ENCODE measurements at places on chromosomes 2 and 18. TPM values are rescaled to one million over a fixed set of nuclear protein-coding genes. Genes with fewer than 3 reads are reported as not detected.

DNA sequence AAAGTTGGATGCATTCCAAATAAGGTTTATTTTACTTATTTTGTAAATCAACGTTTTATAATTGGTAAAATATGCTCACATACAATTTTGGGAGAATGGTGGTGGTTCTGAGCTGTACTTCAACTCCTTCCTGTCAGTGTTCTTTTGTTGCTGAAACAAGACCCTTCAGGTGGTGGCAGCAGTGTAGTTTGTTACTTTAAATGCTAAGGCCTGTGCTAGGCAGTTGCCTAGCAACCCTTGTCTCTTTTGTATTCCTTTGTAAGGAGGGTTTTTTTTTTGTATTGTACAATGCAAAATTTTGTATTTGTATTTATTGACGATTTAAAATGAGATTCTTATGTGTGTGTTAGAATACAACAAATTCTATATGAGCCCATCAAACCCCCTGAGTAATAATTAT, 166.0 kb upstream of the FAM98A start:
- peak; percentile 5 for DNase-seq

- no peak for DNase-seq
These were observed 131.2 kb downstream of the NUP35 start for GRCh38 chr2:183255411-183255810.

- DNase-seq: no peak
These were observed 5.9 kb upstream of the CERS6 start for GRCh38 chr2:168450171-168450570.

GRCh38 chr2:241538838-241539615, 19.5 kb upstream of the BOK start:
- DNase-seq: no peak

- DNase-seq: no peak
These were observed 34.2 kb upstream of the NCOA1 start for GRCh38 chr2:24456599-24457556.

- DNase-seq: no peak
These were observed 5.2 kb downstream of the PPP4R1 start for GRCh38 chr18:9609190-9609589.

DNA sequence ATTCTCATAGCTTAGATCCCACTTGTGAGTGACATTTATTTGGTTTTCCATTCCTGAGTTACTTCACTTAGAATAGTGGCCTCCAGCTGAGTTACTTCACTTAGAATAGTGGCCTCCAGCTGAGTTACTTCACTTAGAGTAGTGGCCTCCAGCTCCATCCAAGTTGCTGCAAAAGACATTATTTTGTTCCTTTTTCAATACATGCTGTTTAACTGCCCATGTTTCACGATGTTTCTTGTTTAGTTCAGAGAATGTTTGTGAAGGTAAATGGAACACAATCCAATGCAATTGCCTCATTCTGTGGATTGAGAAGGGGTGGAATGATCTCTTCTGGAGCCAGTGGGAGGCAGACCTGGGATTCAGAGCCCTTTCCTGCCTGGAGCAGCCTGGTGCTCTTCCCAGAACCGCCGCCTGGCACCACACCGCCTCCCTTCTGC, 273.5 kb upstream of the ATP5MC3 start:
- no peak for DNase-seq

- DNase-seq: no peak
These were observed 98.3 kb downstream of the GATA6 start for GRCh38 chr18:22267697-22268096.

DNA sequence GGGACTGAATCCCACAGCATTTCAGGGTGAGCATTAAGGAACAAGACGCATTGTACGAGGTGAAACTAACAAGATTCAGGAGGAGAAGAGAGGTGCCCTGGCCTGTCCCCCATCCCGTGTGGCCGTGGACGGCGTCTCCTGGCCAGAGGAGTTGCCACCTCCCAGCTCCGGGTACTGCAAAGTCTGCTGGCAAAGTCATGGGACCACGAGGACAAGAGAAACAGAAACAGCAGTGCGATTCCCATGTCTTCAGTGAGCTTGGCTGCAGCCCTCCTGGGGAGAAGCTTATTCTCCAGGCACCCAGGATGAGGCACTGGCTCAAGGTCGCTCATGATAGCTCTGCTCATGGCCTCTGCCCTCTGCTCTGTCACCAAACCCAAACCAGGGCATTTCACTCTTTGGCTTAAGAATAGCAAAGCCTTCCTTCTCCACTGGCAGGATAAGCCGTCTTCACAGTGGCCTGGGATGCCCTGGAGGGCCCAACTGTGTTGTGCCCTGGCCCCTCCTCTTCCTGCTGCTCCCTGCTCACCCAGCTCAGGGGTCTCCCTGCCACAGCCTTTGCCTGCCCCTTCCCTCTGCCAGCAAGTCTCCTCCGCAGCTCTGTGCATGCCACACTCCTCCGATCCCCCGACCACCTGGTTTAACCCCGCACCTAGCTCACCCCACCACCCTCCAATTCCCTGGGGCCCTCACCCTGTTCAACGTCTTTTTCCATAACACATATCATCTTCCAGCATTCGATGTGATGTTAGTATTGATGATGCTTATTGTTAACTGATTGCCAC, 144.8 kb downstream of the PXDN start:
- no peak for DNase-seq

- no peak for DNase-seq
These were observed 7.0 kb upstream of the ERFE start for GRCh38 chr2:238151628-238152235.

DNA sequence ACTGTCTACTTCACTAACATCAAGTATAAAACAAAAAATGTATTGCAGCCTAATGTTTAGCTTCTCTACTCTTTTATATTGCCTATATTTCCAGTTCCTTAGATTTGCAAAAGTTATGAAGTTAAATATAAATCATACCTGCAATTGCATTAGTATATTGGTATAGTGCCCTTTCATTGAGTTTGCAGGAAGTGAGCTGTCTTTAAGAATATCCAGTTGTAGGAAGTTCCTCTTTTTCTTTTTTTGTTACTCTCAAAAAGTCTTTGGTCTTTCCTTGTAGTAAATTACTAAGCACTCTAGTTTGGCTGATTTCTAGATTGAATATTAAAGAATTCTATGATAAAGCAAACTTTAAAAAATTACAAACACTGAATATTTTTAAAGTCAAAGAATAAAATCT, 71.3 kb upstream of the FN1 start:
- DNase-seq: no peak

GRCh38 chr2:226903179-226903578, 67.3 kb downstream of the RHBDD1 start:
- DNase-seq: no peak

DNA sequence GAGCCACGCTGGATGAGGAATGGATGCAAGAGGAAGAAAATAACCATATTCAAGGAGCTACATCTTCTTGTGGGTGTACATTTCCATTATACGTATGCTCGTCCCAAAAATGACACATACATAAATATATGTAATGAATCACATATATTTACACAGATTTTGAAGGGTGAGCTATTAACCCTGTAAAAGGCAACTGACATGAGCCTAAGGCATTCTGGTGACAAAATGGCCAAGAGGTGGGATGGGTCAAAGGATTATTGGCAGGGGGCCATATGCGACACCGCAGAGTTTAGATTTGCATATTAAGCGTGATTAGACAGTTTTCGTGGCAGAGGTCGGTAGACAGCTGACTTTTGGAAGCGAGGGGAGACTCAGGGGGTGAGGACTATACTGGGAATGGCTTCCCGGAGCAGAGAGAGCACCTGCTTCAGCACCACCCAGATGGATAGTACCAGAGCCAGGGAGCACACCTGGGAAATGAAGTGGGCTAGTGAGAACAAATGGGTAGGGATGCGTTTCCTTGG, 431 bp upstream of the CNRIP1 start:
- DNase-seq: peak; percentile 36

DNA sequence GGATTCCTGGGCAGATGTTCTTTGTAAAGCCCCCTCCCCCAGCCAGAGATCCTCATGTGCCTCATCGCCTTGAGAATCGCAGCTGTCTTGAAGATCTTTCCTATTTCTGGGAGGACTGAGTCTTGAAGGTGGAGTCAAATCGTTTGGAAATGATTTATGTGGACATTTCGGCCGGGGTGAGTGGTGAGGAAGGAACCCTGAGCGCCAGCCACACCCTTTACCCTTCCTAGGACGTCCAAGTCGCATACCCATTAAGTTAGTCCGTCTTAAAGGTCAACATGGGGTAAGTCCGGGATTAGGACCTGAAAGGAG, 84.9 kb upstream of the ZCCHC2 start:
- no peak for DNase-seq

GRCh38 chr2:30747206-30747605, 60.0 kb downstream of the CAPN13 start:
- DNase-seq: no peak

GRCh38 chr2:120238728-120239487, 13.7 kb upstream of the RALB start:
- DNase-seq: no peak

- DNase-seq: no peak
These were observed 68.9 kb upstream of the STPG4 start for GRCh38 chr2:47223980-47224379.

DNA sequence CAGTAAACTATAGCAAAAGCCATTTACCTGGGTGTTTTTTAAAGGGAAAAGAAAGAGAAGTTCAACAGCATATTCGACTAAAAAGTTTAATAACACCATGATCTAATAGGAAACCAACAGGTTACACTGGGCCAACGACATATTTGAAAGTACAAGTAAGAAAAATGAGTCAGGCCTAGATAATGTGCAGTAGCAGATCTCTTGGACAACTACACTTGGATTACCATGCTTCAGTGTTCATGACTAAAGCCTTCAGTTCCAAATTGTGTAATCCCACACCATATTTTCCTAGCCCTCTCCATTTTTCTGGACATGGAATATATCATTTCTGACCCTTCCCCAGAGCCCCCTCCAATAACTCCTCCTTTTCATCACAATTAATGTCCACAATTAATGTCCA, 39.1 kb upstream of the FIGN start:
- DNase-seq: no peak

DNA sequence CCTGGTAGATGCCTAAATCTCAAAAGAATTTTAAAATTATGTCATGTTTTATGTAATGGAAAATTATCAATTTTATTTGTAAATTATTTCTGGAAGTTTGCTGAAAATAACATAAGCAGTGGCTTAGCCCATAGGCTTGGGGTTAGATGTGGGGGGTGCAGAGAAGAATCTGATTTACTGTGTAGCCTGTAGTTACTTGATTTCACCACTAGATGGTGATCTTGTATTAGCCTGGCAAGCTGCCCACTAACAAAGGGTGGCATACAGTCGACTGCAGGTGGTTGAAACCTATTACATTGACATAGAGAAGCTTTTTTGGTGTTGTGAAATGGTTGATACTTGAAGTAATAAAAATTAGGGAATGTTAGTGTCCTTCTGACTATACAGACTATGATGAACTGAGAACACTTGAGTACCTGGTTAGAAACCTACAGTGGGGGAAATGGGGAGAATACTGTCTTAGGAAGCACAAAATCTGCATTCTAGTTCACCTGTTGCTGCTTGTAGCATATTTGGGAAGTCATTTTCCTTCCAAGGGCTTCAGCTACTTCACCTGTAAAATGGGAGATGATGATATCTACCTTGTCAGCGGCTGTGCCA, 191.0 kb upstream of the LHCGR start:
- peak; percentile 35 for DNase-seq

DNA sequence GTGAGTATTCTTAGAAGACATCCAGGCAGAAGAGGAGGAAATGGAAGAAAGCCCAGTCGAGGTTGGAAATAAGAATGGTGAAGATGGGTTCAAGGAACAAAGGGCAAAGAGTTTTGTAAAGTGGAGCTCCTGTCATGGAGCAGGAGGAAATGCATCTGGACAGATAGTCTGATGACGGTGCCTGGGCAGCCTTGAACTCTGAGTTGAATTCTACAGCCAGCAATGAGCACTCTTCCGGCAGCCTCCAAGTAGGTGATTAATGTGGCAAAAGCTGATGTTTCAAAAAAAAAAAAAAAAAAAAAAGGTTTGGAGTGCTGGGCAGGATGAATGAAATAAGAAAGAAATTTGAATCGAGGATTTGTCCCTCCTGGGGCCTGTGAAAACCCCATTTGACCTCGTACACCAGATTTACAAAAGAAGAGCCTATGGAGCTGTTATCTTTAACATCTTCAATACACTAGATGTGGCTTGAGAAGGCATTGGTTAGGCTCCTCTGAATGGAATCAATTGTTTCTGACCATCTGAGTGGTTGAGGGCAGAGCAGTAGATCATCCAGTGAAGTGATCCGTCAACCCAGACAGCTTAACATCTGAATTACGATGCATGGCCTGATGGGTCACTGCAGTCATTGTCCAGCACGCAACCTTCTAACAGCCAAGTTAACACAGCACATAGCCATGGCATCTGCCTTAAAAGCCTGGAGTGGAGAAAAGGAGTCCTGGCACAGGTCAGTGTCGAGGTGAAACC, 449.7 kb downstream of the TXNL1 start:
- no peak for DNase-seq

- no peak for DNase-seq
These were observed 38.4 kb upstream of the MYO1B start for GRCh38 chr2:191206613-191207471.

DNA sequence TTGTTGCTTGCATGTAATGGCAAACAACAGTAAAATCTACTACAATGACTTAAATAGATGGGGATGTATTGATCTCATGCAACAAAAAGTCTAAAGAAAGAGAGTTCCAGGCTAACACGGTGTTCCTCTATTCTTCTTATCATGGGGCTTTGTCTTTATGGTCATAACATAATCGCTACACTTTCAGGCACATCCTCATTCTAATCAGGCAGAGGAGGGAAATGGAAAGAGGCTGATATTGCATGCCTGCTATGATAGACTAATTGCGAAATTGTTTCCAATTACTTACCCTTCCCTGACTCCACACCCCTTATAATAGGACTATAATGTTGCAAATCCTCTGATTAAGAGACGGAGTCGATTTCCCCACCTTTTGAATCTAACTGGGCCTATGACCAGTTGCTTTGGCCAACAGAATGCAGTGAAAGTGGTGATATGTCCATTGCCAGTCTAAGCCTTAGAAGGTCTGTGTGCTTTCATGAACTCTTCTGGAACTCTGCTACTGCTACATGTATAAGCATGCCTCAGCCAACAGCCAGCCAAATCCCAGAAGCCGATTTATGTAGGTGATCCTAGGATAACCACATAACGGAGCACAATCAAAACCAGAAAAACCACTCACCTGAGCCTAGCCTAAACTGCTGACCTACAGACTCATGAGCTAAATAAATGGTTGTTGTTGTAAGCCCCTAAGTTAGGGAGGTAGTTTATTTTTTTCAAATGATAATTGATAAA, 180.3 kb upstream of the TACR1 start:
- no peak for DNase-seq

DNA sequence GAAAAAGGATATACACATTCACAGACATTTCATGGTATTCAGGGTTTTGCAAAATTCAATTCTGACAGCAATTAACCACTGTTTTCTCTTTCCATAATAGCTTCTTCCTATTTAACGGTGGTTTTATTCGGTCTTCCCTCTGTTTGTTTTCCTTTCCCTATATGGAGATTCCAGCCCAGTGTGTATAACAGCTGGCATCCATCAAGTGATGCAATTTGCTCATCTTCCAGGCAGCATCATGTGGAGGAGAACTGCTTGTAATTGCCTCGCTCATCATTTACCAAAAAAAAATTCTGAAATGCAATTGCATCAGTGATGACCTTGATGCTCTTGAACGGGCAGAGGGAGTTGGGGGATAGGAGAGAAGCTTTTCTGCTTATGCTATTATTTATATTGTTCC, 165.9 kb upstream of the PGAP1 start:
- DNase-seq: peak; percentile 62

The TMEM185B gene
- 24.7 TPM for polyA plus RNA-seq

The GALR1 gene
- 0.10 TPM for polyA plus RNA-seq

The RAX gene
- not detected for polyA plus RNA-seq

The GRHL1 gene
- polyA plus RNA-seq: 5.4 TPM

The FIGN gene
- 9.9 TPM for polyA plus RNA-seq

The NBAS gene
- 58.1 TPM for polyA plus RNA-seq

The PDE11A gene
- polyA plus RNA-seq: 8.6 TPM

The ZNF516 gene
- 45.6 TPM for polyA plus RNA-seq

The ILKAP gene
- 43.7 TPM for polyA plus RNA-seq

The MATN3 gene
- 3.3 TPM for polyA plus RNA-seq

The COL3A1 gene
- 1,268 TPM for polyA plus RNA-seq
